Stromal cell of bone marrow (primary cell): ENCODE measurements at places on chromosomes 3 and 15.

DNA sequence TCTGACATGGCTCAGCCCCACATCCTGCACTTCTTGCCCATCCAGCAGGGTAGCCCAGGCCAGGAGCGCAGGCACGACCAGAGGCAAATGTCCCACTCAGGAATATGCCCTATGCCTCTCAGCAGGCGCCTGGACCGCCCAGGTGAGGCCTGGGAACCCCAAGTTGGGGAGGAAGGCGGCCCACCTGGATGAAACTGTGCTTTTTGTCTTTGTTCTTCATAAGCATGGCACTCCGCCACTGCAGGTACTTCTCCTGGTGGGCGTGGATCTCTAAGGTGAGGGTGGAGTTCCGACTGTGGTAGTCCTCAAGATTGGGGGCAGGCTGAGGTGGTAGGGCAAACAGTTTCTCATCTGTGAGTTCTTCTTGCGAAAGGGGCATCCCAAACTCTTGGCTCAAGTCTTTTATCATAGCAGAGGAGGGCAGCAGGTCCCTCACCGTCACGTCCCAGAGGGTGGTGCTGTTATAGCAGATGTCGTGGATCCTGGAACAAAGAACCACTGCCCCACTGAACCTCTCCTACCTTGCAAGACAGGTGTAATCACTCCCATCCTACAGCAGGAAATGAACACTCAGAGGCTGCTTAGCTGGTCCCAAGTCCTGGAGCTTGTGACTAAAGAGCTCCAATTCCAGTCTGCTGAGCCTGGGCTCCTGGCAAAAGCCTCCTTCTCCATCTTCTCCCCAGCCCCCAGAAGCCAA, 53.2 kb downstream of the ACAD9 start:
- DNase-seq, result no peak

DNA sequence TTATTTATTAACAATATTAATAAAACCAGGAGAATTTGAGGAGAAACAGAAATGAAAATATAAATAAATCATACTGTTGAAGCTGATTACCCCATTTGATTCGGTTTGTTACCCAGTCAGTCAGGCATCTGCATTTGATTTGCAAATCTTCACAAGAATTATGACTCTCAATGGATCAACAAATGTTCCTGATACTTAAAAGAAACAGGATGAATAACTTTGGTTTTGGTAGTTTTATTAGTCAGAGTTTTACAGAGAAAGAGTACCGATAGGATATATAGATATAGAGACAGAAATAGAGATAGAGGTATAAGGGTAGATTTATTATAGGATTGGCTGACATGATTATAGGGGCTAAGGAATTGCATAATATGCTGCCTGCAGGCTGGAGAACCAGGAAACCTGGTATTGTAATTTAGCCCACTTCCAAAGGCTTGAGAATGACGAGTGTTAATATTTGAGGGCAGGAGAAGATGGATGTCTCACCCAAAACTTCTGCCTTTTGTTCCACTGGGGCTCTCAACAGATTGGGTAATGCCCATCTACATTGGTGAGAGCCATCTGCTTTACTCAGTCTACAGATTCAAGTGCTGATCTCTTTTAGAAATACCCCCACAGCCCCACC, 241.6 kb upstream of the COL8A1 start:
- peak; percentile 36 for DNase-seq

- no peak for DNase-seq
These were observed 900.3 kb upstream of the ROBO1 start for GRCh38 chr3:80668100-80668499.

- no peak for DNase-seq
These were observed 153.6 kb upstream of the ZNF717 start for GRCh38 chr3:75938921-75939320.

DNA sequence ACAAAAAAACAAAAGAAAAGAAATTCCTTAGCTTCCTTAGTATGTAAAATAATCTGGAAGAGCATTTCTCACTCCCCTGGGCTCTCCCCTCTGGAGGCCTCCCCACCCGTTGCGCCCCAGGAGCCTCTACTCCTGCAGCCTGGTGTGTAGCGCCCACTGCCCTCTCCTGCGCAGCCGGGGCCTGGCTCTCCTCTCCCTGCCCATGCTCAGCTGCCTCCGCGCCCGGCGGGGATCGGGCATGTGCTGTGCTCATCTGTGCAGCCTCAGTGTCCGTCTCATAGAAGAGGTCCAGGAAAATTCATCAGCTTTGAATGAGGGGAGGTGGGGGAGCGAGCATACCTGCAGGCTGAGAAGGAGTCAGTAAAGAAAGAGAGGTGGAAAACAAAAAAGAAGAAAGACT, 203.9 kb downstream of the ATP10A start:
- no peak for DNase-seq

GRCh38 chr3:32946973-32947788, 4.3 kb upstream of the CCR4 start:
- no peak for DNase-seq

- no peak for DNase-seq
These were observed 50.5 kb upstream of the SEC22A start for GRCh38 chr3:123151251-123151705.

- DNase-seq, result peak; percentile 8
These were observed 54.9 kb downstream of the TRIM71 start for GRCh38 chr3:32872487-32873382.

GRCh38 chr15:38699633-38700230, 135.1 kb upstream of the RASGRP1 start:
- no peak for DNase-seq

DNA sequence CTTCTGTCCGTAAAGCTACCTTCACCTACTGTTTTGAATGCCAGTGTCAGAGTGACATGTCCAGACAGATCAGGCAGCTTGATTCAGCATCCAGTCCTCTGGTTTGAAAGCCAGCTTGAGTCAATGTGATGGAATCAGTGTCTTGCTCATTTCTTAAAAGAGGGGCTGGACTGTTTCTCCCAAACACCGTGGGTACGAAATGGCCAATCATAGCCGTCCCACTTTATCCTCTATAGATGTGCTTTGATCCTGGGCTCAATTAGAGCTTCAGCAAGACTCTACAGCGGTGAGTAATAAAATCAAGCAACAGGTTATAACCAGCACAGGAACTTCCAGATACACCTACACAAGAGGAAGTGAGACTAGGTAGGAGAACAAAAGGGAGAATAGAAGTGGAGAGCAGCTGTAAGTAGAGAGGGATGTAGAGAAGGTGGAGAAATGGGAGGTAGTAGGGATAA, 17.0 kb upstream of the OR5K1 start:
- no peak for DNase-seq

DNA sequence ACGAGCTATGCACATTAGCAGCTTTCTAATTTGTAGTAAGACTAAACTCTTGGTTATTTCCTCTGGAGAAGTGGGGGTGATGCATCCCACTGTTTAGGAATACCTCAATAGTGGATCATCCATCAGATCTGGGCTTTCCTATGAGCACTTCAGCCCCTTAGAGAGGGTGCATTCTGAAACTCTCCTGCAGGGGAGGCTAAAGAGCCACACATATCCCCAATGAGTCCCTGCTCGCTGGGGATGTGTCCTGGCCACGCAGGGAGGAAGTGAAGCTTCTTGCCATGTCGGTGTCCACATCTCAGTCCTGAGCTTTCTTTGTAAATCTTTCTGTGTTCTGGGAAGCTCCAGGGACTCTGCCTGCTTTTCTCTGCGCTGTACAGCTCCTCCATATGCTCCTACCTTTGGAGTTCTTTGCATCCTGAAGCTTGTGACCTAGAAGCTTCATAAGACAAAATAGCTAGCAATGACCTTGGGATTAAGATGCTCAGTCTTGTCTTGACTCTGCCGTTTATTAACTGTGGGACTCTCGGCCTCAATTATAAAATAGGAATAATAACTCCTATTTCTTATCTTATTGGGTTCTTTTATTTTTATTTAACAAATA, 28.3 kb upstream of the MASP1 start:
- DNase-seq, result peak; percentile 54

DNA sequence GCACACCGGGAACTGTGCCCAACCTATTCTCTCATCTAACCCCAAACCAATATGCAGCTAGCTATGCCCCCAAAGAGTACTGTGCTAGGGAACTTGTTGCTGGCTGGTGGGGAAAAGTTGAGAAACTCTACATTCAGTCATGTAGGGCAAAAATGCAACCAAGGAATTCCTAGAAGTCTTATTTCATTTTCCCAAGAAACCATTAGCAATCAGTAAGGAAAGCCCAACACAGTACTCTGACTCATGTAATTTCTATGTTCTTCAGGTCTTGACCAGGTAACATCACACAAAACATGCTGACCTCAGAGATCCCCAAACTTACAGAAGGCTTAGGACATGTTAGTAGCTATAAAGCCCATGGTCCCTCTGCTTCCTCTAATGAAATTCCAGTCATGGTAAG, 52.1 kb downstream of the TASOR start:
- no peak for DNase-seq

- no peak for DNase-seq
These were observed 17.1 kb downstream of the UMPS start for GRCh38 chr3:124747111-124747981.

DNA sequence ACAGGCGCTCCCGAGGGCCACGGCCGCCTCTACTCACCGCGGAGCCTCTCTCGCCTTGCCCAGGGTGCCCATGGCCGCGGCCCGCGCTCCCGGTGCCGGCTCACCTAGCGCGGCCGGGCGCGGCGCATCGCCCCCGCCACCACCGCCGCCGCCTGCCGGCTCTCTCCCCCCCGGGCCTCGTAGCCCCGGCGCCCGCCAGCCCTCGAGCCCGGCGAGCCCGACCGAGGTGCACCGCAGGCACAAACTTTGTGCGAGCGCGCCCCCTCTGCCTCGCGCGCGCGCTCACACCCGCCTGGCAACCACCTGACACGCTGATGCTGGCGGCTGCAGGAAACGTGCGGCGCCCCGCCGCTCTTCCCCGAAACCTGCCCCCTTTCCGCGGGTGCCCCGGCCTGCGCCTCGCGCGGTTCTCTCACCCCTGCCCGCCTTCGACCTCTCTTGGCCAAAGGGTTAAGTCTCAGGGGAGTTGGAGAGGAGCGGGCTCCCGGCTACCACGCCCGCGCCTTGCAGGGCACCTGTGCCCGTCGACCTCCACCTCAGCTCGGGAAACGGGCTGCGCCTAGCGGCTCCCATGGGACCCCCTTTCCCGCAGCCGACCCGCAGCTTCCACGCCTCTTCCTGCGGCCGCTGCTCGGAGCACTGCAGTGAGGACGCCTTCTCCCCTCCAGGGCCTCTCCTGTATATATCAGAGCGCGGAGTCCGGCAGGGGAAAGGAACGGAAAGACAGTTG, at the start of gene RASGRP1:
Gene RASGRP1 (minus strand): TSS at position 258 of the 730 bp plus-strand sequence. CDS start 186 bp downstream, at position 72.
- no peak for DNase-seq

DNA sequence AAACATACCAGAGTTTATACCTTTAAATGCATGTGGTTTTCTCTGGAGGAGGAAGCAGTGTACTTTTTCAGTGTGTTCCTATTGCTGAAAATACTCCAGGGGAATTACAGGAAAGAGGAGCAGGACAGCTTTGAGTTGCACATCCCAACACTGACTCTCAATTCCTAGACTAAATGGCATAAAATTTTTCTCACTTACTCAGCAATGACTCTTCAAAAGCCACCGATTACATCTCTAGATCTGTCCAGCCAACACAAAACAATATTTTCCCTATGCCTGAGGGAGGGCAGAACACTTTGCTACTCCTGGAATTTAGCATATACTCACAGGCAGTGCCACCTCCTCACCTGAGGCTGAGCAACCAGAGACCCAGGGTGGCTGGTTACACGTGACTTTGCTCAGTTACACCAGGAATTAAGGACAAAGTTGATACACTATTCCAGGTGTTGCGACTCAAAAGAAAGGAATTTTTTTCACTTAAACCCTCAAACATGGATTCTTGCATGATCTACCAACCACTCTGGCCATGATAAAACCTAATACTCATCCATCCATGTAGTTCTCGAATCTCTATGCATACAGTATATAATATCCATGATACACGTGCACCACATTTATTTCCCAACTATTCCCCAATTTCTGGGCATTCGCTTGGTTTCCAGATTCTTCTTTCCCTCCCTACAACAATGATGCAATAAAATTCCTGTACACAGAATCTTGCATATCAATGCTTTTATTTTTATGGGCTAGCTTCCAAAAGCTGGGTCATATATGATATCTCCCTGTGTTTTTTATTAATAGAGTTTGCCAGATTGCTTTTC, 194.6 kb downstream of the THRB start:
- no peak for DNase-seq
